ENCODE measurements at places on chromosomes 1 and 21.

DNA sequence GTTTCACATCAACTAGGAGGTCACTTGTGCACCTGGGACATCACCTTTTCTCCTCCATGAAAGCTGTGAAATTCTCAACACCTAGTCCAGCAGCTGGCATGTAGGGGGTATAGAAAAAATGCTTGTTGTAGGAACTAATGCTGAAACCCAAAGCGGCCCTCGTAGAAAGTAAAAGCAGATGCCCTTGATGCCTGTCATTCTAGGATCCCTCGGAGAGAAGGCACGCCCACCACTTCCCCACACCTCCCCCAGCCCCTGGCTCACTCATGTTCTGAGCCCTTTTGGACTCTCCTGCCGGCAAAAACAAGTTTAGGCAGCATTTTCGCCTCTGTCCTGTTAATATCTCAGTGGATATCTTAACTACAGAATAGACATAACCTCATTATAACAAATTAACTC is 36.5 kb downstream of the RIPK4 start:
- no peak for DNase-seq

- peak; percentile 83 for DNase-seq
These were observed 3.0 kb downstream of the BEST4 start for GRCh38 chr1:44785029-44785380.

- no peak for DNase-seq
These were observed 72.4 kb downstream of the KCNJ15 start for GRCh38 chr21:38329162-38329561.

- DNase-seq = no peak
These were observed 29.8 kb downstream of the BEND5 start for GRCh38 chr1:48746906-48747305.

- DNase-seq = no peak
These were observed 46.2 kb downstream of the DMRTB1 start for GRCh38 chr1:53505401-53505800.

Data from chondrocyte (in vitro differentiated cells).